ENCODE measurements at places on chromosomes 12 and 14.

GRCh38 chr14:89249065-89249695 lies 167.9 kb downstream of the FOXN3 start:
- no peak for DNase-seq

DNA sequence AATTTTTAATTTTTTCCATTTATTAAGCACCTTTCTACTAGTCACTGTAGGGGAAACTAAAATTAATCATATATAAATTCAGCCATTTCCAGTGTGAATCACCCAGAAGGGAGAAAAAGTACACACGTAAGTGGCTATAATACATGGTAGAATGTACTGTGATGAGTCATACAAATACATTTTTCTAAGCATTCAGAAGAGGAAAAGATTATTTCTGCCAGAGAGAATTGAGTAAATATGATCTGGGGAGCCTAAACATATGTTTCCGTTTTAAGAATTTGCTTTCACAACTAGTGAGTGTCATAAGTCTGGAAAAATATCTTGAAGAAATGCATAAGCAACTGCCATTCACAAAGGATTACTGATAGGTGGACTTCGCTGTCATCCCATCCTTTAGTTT lies 102.8 kb downstream of the TGFB3 start:
- no peak for DNase-seq

GRCh38 chr14:89544636-89545301 lies 127.7 kb upstream of the FOXN3 start:
- DNase-seq, result no peak

DNA sequence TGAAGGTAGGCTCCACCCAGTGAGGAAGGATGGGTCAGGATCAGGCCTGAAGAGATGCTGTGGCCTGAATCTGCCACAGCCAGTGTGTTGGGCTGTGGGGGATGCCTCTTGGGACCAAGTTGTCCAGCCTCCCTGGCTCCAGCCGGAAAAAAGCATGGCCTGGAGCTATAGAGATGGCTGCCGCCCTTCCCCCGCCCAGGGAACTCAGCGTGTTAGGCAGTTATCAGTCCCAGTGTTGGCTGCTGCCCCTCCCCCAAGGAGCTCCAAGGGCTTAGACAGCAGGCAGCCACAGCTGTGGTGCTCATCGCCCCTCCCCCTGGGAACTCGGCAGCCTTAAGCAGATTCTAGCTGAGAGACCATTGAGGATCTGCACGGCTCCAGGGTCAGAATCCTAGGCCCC lies 158.0 kb downstream of the CAPZA3 start:
- DNase-seq, result no peak

DNA sequence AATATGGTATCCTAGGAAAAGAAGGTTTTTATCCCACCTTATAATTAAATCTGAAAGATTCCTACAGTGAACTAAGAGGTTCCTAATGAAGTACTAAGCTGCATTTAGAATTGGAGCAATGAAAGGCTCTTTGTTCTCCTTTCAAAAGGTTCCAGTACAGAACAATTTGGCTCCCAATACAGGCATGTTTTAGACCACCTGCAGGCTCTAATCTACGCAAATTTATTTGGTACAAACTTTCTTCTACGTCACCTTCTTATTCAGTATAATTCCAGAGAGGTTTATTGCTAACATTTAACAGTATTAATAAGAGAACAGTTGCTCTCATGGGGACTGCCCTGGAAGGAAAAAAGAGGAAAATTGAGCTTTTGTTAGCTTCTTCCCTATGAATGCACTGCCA lies 37.6 kb upstream of the SLCO1C1 start:
- DNase-seq, result no peak

All from NCI-H748 treated with DMSO at 0.1 percent for 48 hours (cell line).